ENCODE measurements at places on chromosomes 1 and 21.

DNA sequence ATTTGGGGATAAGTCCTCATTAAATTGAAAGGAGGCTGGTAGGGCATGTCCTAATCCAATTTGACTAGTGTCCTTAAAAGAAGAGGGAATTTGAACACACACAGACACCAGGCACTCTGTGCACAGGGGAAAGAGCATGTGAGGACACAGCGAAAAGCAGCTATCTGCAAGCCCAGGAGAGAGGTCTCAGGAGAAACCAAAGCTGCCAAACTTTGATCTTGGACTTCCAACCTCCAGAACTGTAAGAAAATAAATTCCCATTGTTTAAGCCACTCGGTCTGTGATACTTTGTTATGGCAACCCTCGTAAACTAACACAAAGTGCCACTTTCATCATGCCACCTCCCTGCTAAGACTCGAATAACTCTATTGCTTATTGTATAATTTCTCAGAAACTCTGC lies 13.8 kb downstream of the PLA2G4A start:
- DNase-seq: no peak

DNA sequence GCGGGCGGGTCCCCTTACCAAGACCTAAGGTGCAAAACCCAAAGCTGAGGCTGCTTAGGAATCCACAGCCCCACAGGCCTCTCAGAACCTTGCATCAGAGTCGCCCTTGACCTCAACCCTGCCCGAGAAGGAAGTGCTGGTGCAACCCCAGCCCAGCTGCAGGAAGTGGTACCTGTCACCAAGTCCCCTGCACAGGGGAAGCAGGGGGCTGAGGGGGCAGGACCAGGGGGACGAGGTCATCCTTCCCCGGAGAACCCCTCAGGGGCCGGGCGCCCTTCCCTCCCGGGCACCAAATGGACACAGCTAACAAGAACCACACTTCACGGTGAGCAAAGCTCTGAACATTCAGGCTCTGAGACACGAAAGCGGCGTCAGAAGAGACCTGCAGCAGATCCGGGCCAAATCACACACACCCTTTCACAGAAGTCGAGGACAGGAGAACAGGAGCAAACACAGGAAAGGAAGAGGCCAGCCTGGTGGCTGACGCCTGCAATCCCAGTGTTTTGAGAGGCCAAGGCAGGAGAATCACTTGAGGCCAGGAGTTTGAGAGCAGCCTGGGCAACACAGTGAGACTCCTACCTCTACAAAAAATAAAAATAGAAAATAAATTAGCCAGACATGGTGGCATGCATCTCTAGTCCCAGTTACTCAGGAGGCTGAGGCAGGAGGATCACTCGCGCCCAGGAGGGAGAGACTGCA lies 6.4 kb downstream of the ITGB2 start:
- DNase-seq: peak; percentile 75

- DNase-seq: no peak
Measured at GRCh38 chr1:42736152-42736551, 3.9 kb downstream of the CLDN19 start.

- DNase-seq: no peak
Measured at GRCh38 chr1:11700601-11701467, 9.3 kb downstream of the DRAXIN start.

DNA sequence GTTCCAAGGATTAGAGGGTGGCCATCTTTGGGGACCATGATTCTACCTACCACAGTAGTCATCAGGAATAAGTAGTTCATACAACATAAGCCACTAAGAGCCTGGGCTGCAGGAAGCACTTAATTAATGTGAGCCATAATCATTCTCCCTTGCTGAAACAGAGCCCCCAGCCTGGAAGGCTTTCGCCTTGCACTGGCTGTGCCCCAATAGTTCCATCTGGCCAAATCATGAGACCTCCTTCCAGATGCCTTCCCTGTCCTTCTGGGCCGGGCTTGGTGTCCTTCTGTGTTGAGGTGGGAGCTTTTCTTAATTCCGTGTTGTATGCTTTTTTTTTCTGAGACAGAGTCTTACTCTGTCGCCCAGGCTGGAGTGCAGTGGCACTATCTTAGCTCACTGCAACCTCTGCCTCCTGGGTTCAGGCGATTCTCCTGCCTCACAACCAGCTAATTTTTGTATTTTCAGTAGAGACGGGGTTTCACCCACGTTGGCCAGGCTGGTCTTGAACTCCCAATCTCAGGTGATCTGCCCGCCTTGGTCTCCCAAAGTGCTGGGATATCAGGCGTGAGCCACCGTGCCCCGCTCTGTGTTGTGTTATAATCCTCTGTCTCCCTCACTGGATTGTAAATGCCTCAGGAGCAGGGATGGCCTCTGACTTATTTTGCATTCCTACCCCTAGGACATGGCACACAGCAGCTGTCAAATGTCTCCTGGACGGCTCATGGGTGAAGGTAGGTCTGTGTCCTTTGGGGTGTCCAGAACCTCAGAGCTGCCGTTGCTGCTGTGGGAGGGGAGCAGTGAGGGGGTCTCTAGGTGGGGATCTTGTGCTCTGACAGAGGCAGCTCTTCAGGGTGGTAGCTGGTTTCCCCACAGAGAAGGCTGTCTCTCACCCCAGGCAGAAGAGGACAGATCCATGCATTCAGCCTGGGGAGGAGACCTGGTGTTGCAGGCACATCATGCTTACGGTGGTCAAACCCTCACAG lies 10.1 kb downstream of the GNG4 start:
- DNase-seq: no peak

- no peak for DNase-seq
Measured at GRCh38 chr1:15736038-15736891, at the start of gene SLC25A34. Gene SLC25A34, plus strand, starts transcription at chr1:15736258. Its CDS starts 228 bp downstream, at chr1:15736486.

Measured in GM12892 (cell line).